NCI-H82 (cell line): ENCODE measurements at places on chromosomes 3 and 15.

- DNase-seq, result no peak
These were observed 86.1 kb downstream of the ADAMTS17 start for GRCh38 chr15:100255644-100256043.

DNA sequence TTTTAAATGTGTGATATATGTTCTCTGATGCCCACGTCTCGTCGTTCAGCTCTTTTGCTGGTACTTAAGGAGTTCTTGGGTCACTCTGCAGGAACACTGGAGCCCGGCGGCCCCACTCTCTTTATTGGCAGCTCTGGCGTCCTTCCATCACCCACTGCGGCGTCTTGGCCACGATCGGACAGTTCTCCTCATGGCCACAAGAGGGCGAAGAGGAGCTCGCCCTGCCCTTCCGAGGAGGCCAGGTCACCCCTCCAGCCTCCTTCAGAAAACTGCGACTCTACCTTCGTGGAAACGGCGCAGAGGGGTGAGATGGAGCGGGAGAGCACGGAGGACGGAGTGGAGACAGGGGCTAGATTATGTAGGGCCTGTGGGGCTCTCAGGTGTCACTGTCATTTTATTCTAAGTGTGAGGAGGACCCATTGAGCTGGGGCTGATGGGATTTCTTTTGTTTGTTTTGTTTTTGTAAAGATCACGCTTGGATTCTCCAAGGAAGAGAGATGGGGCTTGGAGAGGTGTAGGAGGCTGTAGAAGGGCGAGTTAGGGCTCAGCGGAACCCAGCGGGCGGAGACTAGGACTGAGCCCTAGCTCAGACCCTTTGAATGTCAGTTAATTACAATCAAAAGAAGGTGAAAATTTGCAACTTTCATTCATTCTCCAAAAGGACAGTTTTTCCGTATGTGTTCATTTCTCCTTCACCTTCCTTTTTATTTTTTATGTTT lies 28.0 kb upstream of the GABRA5 start:
- DNase-seq, result peak; percentile 61

GRCh38 chr3:179840985-179841384 lies 188.1 kb downstream of the USP13 start:
- DNase-seq, result no peak

DNA sequence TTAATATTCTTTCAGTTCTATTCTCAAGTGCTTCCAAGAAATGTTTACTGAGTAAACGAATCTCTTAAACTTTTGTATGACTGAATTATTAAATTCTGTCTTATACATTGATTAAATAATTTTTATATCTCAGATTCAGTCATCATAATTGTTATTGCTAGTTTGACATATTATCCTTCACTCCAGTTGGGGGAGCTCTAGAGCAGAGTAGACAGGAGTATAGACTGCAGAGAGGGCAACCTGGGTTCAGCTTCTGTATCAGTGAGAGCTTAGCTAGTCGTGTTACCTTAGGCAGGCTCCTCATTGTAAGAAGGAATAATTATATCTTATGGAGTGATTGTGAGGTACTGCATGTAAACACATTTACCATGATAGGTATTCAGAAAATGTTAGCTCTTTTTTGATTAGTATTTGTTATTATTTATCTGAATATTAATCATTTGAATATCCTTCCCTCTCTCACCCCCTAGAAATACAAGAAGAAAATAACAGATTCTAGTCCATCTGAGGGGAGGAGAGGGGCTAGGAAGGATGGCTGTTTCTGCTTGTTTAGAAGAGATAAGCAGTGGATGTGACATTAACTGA lies 31.0 kb upstream of the ZCWPW2 start:
- DNase-seq, result peak; percentile 65

DNA sequence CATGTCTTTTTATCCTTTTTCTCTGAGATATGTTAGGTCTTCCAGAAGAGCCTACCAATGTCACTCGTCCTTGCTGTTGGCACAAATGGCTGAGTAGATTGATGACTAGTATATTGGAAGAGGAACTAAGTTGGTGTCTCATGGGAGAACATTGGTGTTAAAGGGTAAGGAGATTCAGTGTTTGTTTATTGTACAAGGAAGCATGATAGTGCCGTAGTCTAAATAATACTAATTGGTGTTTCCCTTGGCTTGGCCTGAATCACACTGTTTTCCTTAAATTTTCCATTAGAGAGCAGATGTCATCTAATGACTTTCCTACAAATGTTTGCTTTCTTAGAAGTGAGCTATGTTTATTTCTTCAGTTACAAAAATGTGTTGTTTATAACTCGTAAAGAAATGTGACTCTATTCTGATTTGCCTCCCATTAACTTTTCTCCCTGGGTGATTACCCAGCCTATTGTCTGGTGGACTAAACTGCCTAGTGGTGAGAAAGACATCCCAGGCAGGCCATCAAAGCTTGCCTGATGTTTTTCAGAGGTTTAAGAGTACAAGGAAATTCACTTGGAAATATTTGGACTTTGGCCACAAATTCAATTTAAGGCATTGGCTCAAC lies 28.7 kb downstream of the ADAMTSL3 start:
- no peak for DNase-seq

GRCh38 chr3:42653303-42653559 lies 266 bp upstream of the ZBTB47 start:
- no peak for DNase-seq

DNA sequence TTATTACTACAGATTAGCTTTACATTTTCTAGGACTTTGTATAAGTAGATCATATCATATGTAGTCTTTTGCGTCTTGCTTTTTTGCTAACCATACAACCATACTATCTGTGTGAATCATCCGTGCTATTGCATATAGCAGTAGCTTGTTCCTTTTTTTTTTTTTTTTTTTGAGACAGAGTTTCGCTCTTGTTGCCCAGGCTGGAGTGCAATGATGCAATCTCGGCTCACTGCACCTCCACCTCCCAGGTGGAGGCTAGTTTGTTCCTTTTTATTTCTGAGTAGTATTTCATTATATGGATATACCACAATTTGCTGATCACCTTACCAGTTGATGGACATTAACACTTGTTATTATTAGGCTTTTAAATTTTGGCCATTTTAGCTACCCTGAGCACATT lies 54.5 kb upstream of the TBL1XR1 start:
- no peak for DNase-seq

DNA sequence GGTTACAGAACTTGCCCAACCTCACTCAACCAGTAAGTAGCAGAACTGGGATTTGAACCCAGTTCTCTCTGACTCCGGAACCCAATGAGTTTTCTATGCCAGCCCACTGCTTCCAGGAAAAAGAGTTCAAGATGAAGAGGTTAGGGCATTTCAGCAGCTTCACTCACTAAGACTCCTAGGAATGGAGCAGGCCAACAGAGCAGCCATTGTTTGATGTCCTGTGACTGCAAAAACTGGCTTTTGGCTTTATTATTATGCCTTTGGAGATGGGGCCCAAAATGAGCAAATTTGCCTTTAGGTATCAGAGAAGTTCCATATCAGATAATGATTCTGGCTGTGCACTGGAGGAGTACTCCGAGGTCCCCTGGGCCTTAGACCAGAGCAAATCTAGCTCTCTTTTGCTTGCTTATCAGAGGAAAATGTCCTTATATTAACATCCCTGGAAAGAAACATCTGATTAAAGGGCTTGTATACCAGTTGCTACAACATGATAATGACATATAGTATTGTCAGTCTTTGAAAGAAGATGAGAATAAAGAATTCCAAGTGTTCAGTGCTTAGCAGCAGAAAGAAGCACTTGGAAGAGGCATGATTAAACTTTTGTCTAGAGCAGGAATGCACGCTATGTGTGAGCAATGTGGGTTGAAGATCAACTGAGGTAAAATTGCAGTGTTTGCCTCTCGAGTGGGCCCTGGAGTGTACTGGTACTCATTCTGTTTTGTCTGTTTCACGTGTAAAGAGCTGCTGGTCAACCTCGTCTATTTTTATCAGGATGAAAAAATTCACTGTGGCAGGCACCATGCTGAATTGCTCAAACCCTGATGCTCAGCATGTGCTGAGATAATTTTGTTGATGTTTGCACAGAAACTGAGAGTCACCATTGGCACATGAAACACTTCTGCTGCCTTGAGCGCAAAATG lies 21.8 kb upstream of the KLHL24 start:
- DNase-seq, result no peak

DNA sequence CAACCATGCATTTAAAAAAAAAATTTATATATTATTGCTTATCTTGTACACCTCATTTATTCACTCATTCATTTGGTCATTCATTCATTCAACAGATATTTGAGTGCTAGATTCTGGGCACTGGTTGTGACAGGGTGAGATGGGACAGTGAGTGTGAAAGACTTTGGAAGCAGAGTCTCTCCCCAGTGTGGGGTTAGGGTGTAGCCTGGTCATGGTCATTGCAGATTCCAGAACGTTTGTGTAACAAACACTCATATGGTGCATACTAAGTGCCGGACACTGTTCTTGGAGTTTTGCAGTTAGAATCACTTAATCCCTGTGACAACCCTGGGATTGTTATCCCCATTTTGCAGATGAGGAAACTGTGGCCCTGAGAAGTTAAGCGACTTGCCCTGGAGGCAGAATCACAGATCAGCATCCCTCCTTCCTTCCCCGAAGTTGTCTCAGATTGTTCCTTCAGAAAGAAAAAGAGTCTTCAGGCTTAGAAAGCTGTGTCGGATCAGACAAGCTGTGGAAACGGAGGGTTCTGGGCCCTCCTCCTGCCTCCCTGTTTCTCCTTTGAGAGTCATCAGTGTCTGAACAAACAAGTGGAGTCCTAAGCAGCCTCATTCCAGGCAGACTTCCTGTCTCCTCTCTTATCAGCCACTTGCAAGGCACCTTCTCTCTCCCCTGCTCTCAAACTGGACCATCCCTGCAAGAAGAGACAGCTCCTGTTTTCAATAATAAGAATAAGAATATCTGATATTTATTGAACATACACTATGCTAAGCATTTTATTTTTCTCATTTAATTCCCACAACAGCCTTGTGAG lies 6.3 kb downstream of the LOXL1 start:
- no peak for DNase-seq
